ENCODE measurements at places on chromosomes 12 and 14.

DNA sequence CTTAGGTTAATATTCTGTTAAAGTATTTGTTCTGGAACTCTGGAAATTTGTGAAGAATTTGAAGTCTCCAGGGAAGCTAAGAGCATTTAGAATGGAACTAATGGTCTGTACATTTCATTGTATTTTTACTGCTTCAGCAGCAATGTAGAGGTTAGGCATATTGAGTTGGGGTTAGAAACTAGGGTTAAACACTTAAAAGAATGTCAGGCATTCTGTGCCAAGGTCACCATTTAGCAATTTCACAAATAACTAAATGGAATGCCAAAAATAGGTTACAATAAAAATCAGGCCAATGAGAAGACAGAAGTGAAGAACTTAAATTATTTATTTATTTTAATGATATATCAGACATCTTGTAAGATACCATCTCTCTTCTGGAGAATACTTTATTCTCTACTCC lies 210.8 kb downstream of the C12orf50 start:
- no peak for DNase-seq

DNA sequence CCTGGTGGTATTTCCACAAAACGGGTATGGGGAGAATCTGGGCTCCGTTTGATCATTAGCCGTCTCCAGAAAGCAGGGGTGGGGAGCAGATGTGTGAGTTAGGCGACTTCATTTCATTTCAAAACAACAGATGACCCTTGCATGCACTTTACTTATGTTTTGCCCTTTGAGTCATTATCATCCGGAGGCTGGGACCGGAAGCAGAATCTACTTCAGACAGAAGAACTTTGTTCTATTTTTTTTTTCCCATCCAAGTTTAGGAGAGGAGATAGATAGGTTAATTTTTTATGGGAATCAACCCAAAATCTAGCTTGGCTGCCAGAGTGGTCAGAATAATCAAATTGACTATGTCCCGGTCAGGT lies 31.3 kb upstream of the CMAS start:
- DNase-seq, result no peak

DNA sequence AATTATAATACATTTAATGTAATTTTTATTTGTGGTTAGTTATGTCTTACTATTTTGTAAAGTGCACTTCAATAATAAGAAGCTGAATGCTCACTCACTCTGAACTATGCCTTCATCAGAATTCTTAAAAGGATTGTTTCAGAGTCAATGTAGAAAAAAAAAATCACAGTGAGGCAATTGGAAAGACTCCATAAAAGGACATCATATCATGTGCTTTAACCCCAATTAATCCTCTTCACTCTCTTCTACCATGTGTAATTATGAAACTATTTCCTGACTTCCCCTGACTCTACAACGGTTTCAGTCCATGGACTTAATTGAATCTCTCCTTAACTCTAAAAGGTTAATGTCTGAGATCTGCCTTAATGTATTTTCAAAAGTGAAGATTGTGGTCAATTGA lies 250.4 kb upstream of the ALG10 start:
- DNase-seq, result no peak

GRCh38 chr14:41925409-41925808 lies 318.7 kb downstream of the LRFN5 start:
- no peak for DNase-seq

DNA sequence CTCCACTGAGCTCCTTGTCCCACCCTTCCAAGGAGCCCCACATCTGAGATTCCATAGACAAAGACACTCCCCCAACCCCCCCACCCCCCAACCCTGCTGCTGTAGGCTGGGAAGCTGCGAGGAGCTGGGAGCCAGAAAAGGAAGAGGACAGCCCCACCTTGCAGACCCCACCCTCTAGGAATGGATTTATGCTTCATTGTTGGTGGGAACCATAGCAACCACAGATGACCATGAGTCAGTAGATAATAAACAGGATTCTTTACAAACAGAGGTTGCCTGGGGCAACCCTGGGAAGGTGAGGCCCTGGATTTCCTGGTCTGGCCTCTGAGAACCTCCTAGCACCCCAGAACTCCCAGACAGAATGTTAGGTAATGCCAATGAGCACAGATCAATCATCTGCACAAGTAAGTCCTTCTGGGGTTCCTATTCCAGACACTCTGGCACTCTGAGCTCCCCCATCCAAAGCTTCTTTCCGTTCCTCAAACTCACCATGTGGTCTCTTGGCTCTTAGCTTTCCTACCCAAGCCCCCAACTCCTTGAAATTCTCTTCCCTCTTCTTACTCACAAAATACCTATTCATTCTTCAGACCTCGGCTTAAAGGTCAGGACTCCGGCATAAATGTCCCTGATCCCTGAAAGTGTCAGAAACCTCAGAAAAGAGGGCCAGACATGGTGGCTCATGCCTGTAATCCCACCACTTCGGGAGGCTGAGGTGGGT lies 15.2 kb upstream of the PLEKHG6 start:
- DNase-seq, result no peak

- no peak for DNase-seq
Observed at GRCh38 chr12:77072833-77073495, 7.6 kb upstream of the E2F7 start.

DNA sequence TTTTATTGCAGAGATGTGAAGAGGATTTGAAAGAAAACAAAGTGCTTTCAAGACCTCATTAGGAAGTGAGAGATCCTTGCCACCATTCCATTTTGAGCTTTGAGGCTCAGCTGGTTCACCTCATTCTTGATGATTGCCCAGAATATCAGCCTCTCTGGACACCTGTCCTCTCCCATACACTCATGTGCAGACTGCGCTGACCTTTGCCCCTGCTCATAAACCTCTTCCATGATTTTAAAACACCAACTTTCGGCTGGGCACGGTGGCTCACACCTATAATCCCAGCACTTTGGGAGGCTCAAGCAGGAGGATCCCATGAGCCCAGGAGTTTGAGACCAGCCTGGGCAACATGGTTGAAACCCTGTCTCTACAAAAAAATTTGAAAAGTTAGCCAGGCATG lies 8.9 kb downstream of the COX14 start:
- no peak for DNase-seq
